Osteocyte (in vitro differentiated cells): ENCODE measurements at places on chromosomes 1 and 21. TPM values are rescaled to one million over a fixed set of nuclear protein-coding genes. Genes with fewer than 3 reads are reported as not detected.

GRCh38 chr1:204091787-204092312 lies 18.9 kb downstream of the SOX13 start:
- DNase-seq, result no peak

GRCh38 chr1:26162220-26162709 lies 3.4 kb downstream of the FAM110D start:
- no peak for DNase-seq

GRCh38 chr1:242530761-242531160 lies 6.3 kb upstream of the PLD5 start:
- no peak for DNase-seq

DNA sequence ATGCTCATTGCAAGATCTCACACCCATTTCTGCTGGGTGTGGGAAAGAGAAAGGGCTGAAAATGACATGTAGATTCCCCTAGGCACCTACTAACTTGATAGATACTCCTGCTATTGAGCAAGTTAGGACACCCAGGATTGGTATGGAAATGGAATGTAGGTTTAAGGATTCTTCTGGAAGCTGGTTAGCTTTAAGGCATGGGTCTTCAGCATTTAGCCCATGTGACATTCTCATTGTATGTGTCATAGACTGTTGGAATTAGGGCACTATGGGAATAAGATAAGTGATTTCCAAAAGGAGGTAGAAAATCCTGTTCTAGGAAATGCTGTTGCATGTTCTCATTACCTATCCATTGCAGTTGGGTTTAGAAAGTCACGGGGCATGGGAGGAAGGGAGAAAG lies 76.2 kb downstream of the DISC1 start:
- no peak for DNase-seq

DNA sequence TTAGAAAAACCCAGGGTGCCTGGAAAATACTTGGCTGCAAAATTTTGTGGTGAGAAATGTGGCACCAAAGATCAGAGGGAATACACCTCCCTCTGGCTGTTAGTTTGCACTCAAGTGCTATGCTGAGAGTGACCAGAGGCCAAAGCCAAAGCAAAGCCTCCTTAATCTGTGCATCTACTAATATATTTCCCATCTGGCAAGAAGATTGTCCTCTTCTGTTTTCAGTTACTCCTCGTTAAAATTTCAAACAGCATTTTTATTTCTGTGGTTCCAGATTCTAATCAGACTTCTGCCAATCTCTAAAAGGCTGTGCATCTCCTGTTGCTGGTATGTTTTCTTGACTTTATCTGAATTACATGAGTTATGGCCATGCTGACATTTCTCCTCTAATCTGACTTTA lies 327.4 kb downstream of the TBX15 start:
- DNase-seq, result no peak

The PTCH2 gene
- total RNA-seq, result 1.4 TPM in 2 replicates

The CD48 gene
- total RNA-seq, result not detected in 2 replicates
